ENCODE measurements at places on chromosomes 11 and 22.

- DNase-seq: peak; percentile 17
Measured at GRCh38 chr11:4881860-4882500, at the start of gene OR51T1. Gene OR51T1, plus strand, starts transcription at chr11:4881900. Its CDS starts 0 bp downstream, at chr11:4881900.

- DNase-seq: no peak
Measured at GRCh38 chr11:131413217-131413616, 42.8 kb downstream of the NTM start.

DNA sequence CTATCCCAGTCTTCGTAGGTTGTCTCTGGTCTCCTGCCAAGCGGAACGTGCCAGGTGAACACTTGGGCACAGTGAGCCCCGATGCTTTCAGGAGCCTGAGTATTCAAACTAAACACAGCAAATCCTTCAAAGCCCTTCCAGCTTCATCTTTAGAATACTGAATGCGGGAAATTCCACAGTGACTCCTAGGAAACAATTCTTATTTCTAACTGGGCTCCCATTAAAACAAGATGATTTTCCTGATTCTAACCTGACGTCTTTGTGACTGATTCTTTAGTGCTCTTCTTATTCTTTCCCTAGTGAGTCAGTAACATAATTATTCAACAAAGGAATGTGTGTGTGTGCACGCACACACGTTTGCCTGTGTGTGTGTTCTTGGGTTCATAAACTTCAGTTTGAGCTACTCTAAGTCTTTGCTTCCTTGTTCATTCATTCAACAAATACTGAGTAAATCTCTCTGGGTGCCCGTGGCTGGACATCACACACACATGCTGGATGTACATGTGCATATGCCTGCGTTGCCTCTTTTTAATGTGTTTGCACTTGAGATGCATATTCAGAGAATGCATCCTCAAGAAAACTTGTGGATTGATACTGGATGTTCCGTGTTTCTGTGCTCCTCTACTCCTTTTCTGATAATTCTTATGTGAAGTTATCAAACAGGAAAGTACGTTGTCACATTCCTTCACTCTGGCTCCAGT lies 134.5 kb downstream of the WNT7B start:
- DNase-seq: no peak

GRCh38 chr11:613369-613968 lies 2.3 kb downstream of the IRF7 start:
- no peak for DNase-seq

All from renal pelvis (tissue), 12 donors.